Inflammatory macrophage treated with lipopolysaccharide for 1 hour (primary cell): ENCODE measurements at places on chromosomes 7 and 10.

GRCh38 chr7:1104516-1105179, 16.7 kb downstream of the GPER1 start:
- DNase-seq = no peak

- DNase-seq = no peak
Measured at GRCh38 chr7:133549633-133550032, 296.8 kb downstream of the EXOC4 start.

GRCh38 chr10:114343623-114344505, 60.4 kb downstream of the AFAP1L2 start:
- no peak for DNase-seq

DNA sequence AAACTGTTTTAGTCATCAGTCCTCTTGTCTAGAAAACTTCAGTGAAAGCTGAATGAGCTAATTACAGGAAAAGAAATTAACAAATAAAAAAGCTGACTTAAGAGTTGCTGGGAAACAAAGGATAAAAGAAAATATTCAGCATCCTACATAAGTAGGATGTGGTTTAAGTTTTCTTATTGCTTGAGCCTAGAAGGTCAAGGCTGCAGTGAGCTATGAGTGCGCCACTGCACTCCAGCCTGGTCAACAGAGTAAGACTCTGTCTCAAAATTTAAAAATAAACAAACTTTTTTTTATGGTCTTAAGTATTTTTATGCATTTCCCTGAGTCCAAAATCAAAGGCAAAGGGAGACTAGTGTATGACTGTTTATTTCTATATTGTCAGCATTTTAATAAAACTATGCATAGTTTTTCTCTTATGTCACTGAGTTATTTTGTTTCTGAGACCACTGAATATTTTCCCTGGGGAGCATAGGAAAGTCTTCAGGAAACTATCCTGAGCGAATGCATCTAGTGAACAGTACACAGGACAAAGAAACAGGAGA, 40.0 kb upstream of the LRRN3 start:
- DNase-seq = no peak

- no peak for DNase-seq
Measured at GRCh38 chr7:155398944-155399343, 59.0 kb upstream of the EN2 start.

- no peak for DNase-seq
Measured at GRCh38 chr10:52540479-52540984, 226.5 kb downstream of the DKK1 start.

GRCh38 chr7:31146030-31146429, 93.9 kb downstream of the ADCYAP1R1 start:
- DNase-seq = no peak

DNA sequence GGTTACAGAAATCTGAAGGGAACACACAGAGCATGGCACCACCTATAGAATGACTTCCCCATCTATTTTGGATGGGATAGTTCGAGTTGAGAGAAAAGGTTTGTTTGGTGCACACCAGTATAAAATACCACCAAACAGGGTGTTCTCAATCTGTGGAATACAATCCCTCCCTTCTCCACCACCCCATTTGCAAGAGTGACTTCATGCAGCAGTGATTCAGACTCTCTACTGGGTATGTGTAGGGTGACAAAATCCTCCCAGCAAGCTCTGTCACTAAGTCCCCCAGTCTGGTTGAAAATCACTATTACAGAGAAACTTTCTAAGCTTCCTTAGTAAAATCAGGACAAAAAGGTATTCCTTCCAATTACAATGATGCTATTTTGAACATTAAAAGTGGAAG, 69.0 kb downstream of the ANK3 start:
- no peak for DNase-seq

GRCh38 chr10:110805292-110805691, 66.4 kb upstream of the PDCD4 start:
- no peak for DNase-seq

- DNase-seq = no peak
Measured at GRCh38 chr7:70466725-70467364, 665.1 kb upstream of the GALNT17 start.

- peak; percentile 7 for DNase-seq
Measured at GRCh38 chr10:12902135-12902572, 99.4 kb downstream of the CCDC3 start.

- DNase-seq = no peak
Measured at GRCh38 chr10:76398043-76398710, 966.8 kb downstream of the LRMDA start.

DNA sequence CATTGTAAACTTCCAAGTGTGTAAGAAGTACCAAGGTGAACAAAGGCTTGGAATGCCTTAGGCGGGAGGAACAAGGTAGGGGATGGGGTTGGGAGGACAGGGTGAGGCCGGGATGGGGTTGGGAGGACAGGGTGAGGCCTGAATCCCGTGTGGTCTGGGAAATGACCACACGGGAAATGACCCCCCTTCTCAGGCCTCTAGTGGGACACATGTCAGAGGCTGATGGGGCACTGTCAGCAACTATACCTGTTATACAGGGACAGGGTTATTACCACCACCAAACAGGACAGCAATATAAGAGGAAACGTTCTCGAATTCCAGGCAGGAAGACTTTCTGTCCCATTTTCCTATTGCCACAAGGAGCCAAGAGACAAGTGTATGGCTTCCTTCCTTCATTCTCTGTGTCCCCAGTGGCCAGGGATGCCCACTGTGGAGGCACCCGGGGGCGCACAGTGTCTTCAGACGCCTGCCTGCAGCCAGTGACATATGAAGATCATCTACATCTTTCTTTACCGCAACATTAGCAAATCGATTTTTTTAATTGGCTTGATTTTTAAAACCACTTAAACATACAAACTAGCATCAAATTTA, 1.3 kb downstream of the MKI67 start:
- no peak for DNase-seq

- DNase-seq = no peak
Measured at GRCh38 chr7:130141884-130142653, 63.1 kb downstream of the TMEM209 start.
